ENCODE measurements at places on chromosomes 1 and 21.
A peak's percentile ranks its signal among the peaks of the same experiment; 100 is the strongest.

- no peak for DNase-seq
Measured at GRCh38 chr1:83970114-83970513, 28.8 kb downstream of the TTLL7 start.

DNA sequence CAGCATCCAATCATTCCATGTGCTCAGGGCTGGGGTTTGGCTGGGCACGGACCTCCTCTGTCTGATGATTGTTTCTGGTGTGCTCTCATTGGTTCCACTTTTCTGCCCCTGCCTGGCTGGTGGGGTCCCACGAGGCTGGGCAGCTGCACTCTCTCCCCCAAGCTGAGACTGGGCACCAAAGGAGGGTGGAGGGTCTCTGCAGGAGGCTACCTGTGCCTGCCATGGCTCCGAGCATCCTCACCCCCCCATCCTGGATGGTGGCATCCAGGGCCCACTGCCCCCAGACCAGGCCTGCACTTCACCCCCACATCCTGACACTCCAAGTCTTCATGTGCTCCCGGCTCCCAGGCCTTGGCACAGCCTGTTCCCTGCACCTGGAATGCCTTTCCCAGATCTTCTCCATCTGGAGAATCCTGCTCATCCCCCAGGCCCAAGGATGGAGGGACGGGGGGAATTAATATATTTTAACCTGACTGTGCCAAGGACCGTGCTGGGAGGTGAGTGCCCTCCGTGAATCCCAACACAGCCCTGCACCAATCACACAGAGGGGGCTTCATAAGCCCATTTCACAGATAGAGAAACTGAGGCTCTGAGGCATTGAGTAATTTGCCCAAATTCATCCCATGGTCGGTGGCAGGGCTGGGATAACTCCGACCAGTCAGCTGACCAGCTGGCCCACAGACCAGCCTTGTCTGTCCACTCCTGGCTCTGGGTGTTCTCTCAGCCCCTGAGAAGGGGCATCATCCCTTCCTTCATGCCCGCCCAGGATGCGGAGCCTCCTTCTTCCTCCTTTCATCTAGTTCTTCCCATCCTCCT is 403.4 kb downstream of the MATN1 start:
- DNase-seq: no peak

- no peak for DNase-seq
Measured at GRCh38 chr1:68725001-68725752, 228.3 kb upstream of the DEPDC1 start.

GRCh38 chr1:189627427-189627826 is 850.2 kb downstream of the BRINP3 start:
- DNase-seq: no peak

DNA sequence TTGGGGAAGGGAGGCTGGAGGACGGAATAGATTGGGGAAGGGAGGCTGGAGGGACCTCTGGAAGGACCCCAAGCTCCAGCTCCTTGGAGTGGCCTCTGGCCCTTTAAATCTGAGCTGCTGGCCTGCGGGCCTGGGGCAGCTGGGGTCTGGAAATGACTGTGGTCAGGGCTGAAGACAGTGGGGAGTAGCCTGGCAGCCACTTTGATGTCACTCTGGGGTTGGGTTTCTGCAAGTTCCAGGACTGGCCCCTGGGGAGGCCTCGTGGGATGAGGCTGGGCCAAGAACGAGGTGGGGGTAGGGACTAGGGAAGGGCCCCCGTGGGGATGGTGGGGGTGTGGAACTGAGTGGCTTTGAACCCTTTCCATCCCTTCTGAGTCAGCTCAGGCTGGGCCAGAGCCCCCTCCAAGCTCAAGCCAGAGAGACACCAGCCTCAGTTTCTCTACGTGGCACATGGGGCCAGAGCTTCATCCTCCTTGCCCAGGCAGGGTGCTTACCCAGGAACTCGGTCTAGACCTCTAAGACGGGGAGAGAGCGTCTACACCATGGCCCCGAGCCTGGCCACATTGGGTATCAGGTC is 59.7 kb downstream of the ALPL start:
- no peak for DNase-seq

- DNase-seq: no peak
Measured at GRCh38 chr1:181548497-181548896, 65.2 kb downstream of the CACNA1E start.

DNA sequence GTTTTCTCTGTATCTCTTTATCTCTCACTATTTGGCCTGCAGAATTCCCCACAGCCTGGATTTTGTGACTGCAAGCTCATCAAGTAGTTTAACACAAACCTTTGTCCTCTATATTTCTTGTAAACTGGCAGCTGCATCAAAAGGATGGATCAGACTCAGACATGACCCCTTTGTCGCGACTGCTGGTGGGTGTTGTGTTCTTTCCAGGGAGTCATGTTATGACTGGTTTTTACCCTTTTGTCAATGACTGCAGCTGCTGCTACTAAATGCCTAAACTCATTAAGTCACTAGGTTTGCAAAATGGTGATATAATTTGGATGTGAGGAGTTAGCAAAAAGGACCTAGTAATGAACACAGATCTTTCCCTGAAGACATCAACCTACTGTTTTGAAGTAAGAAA is 10.2 kb upstream of the TOMM20 start:
- no peak for DNase-seq

DNA sequence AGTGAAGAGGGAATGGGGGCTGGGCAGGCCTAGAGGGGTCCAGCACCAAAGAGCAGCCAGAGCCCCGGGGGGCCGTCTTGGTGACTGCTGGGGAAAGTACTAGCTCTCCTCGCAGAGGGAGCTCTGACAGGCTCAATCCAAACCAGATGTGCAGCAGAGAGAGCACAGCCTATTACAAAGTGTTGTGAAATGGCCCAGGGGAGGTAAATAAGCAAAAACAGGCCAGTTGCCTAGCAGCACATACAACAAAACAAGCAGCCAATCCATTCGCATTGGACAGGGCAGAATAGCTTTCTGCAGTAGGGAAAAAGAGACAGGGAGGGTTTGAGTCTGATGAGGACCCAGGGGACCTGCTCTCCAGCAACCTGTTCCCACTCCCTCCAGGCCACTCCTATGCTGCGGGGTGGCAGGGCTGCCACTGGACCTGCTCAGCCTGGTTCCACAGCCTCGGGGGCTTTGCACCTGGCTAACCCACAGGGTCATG is 239.6 kb upstream of the FGGY start:
- peak; percentile 99 for DNase-seq

DNA sequence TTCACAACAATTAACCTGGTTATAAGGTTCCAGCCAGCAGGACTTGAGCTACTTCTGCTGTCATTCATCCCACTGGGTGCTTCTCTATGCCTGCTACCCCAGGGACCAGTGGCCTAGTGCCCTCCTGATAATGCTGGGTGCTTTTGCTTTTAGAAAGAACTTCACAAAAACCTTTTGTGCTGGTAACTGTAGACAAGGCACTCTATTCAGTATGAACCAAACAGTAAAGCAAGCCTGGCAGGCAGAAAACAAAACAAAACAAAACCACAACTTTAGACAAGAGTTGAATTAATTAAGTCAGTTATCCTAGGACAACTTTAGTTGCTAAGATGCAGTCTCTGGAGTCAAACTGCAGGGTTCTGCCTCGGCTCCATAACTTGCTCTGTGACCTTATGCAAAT is 61.9 kb upstream of the ADGRL2 start:
- DNase-seq: no peak

- DNase-seq: peak; percentile 6
Measured at GRCh38 chr1:19169642-19170041, 40.4 kb downstream of the UBR4 start.

GRCh38 chr1:17184161-17184665 is 20.7 kb upstream of the PADI1 start:
- no peak for DNase-seq

DNA sequence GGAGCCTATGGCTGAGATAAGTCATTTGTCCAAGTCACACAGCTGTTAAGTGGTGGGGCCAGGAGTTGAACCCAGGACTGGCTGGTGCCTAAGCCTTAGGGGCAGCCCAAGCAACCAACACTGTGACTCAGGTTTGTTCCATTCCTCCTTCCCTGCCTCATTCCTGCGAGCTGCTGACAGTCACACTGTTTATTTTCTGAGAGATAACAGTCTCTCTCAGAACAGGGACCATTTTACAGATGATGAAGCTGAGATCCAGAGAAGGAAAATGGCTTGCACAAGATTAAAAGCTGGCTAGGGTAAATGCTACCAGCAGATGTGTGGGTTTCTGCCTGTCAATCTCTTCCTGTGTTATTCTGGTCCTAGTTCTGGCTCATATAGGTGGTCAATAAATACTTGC is 24.3 kb upstream of the TCEA3 start:
- no peak for DNase-seq

DNA sequence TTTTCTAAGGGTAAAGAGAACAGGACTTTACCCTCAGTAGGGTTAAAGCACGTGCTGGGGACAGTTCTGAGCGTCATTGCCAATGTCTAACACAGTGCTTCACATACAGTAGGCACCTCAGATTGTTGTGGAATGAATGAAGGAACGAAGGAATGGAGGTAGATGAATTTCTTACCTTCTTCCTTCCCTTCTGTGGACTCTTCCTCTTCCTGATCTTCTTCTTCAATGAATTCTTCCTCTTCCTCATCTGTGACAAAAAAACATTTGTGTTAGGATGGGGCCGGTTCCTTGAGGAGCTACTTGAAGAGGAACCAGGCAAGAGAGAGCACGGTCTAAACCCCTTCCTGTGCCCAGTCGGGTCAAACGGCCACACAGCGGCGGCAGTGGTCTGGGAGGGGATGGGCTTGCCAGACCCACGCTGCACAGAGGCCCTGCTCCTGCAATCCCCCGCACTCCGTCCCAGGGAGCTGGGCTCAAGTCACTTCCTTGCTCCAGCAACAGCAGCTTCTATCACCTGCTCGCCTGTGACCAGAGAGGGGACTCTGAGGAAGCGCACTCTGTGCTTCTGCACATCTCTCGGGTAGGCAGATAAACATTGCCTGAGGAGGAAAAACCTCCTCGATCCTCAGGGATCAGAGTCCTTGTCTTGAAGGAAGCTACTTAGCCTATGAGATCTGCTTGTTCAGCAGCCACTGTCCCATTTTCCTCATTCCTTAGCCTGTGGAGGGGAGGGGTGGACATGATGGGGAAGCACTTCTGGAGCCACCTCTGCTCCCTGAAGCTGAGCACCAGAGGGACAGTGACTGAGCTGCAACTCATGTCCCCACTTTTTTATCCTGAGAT is 8.0 kb upstream of the SLC30A2 start:
- DNase-seq: no peak

GRCh38 chr1:115310581-115311473 is 27.2 kb downstream of the NGF start:
- DNase-seq: no peak

GRCh38 chr1:38817267-38818174 is 42.1 kb downstream of the RRAGC start:
- DNase-seq: no peak

DNA sequence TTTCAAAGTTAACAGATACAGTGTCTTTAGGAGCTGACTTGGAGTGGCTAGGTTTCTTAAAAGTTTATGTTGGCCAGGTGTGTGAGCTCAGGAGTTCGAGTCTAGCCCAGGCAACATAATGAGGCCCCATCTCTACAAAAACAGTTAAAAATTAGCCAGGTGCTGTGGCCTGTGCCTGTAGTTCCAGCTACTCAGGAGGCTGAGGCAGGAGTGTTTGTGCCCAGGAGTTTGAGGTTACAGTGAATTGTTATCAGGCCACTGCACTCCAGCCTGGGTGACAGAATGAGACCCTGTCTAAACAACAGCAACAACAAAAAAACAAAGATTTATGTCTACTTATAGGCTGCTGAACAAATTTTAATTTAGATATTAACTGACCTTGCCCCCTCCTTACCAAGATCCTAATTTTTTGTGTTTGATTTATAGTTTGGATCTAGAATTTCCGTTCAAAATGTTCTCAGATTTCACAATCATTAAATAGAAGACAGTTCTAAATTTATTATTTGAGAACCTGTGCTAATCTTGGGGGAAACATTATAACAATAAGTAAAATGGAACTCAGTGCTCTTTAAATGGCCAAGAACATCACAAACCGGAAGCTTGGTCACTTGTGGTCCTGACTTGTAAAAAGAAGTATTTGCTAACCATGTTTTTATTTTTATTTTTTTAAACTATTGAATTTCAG is 67.8 kb downstream of the POU2F1 start:
- DNase-seq: no peak

- peak; percentile 37 for DNase-seq
Measured at GRCh38 chr1:33097137-33097611, 16.2 kb downstream of the AZIN2 start.

All from fibroblast of skin of right quadriceps (primary cell).